ENCODE measurements at places on chromosomes 13 and 19. TPM values are rescaled to one million over a fixed set of nuclear protein-coding genes. Genes with fewer than 3 reads are reported as not detected.

The MBOAT7 gene
- 103 TPM for total RNA-seq

The ADGRE3 gene
- total RNA-seq = not detected

DNA sequence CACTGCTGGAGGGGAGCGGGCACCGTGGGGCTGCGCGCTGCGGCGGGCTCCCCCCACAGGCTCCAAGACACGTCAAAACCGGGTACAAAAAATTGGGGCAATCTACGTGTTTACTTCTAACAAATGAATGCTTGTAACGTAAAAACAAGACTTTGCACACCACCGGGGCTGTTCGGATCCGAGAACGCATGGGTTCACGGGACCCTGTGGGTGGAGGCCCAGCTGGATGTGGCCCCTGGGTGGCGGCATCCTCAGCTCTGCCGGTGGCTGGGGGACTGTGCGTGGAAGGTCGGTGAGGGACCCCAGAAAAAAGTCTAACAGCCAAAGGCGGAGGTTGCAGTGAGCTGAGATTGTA lies 10.3 kb upstream of the SLC7A10 start:
- no peaks in the 10 kb centered on the region for H3K36me3 ChIP-seq
- no peak for DNase-seq
- no peak overlapping the region for H3K27ac ChIP-seq

GRCh38 chr19:45569619-45570421 lies 14.8 kb downstream of the OPA3 start:
- H3K4me1 ChIP-seq = no peaks in the 10 kb centered on the region
- no peak overlapping the region for H3K4me3 ChIP-seq
- H3K36me3 ChIP-seq = no peaks in the 10 kb centered on the region
- H3K27me3 ChIP-seq = no peaks in the 10 kb centered on the region
- DNase-seq = peak; percentile 46
- H3K27ac ChIP-seq = no peak overlapping the region

- no peak overlapping the region for H3K27ac ChIP-seq
- H3K4me1 ChIP-seq = no peaks in the 10 kb centered on the region
- H3K36me3 ChIP-seq = no peaks in the 10 kb centered on the region
- no peaks in the 10 kb centered on the region for H3K27me3 ChIP-seq
These were observed 58.3 kb downstream of the RAP2A start for GRCh38 chr13:97492257-97492656.
